ENCODE measurements at places on chromosomes 2 and 18. TPM values are rescaled to one million over a fixed set of nuclear protein-coding genes. Genes with fewer than 3 reads are reported as not detected.

CSRNP3 gene
- polyA plus RNA-seq = 0.05 TPM

KLHL30 gene
- 121 TPM for polyA plus RNA-seq

STPG4 gene
- polyA plus RNA-seq = not detected

CDK15 gene
- polyA plus RNA-seq = not detected

NCL gene
- 359 TPM for polyA plus RNA-seq

GBX2 gene
- not detected for polyA plus RNA-seq

NRP2 gene
- 0.67 TPM for polyA plus RNA-seq

CAPN14 gene
- 0.04 TPM for polyA plus RNA-seq

LTBP1 gene
- polyA plus RNA-seq = 7.3 TPM

FOXI3 gene
- not detected for polyA plus RNA-seq

AQP12B gene
- polyA plus RNA-seq = not detected

RPS27A gene
- 1,275 TPM for polyA plus RNA-seq

HES6 gene
- 35.7 TPM for polyA plus RNA-seq

GPR75 gene
- polyA plus RNA-seq = 0.29 TPM

EGR4 gene
- not detected for polyA plus RNA-seq

ALPG gene
- not detected for polyA plus RNA-seq

SPEG gene
- 190 TPM for polyA plus RNA-seq

QPCT gene
- 1.0 TPM for polyA plus RNA-seq

FAM210A gene
- 45.8 TPM for polyA plus RNA-seq

SLC4A5 gene
- 0.53 TPM for polyA plus RNA-seq

DSG1 gene
- not detected for polyA plus RNA-seq

PARD6G gene
- 1.00 TPM for polyA plus RNA-seq

SELENOI gene
- polyA plus RNA-seq = 11.3 TPM
